Anterior cingulate cortex (tissue), 58 donors: ENCODE measurements at places on chromosomes 16 and 17.

DNA sequence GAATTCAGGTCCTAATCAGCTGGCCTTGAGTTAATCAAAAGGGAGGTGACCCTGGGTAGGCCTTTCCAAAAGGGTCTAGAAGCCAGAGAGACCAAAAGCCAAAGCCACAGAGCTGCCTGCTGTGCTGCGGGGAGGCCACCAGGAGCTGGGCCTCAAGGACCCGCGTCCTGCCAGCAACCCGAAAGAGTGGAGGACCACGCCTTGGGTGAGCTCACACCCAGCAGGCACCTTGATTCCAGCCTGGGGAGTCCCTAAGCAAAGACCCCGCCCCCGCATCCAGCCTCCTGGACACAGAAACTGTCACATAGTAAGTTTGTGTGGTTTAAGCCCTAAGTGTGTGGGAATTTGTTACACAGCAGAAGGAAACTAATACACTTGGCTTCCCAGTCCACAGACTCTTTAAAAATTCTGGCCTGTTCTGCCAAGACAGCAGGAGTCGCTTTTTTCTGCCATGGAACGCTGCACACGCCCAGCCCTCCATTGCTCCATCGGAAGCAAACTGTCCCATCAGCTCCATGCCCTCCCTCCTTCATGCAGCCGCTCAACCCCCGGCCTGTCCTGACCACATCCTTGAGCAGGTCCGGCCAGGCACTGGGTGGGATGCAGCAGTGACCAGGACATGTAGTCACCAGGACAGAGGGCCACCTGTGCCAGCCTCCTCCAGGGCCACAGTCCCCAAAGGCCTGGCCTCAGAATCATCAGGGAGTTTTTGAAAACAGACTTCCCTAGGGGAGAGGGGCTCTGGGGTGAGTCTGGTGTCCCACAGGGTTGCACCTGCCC, 20.9 kb upstream of the RASD1 start:
- DNase-seq = no peak

- DNase-seq = peak; percentile 38
These were observed 246.2 kb downstream of the STX8 start for GRCh38 chr17:9329251-9329921.

GRCh38 chr16:22948603-22949368, 134.8 kb downstream of the HS3ST2 start:
- DNase-seq = peak; percentile 35

- DNase-seq = no peak
These were observed 11.5 kb downstream of the GPT2 start for GRCh38 chr16:46895399-46896313.

GRCh38 chr17:60920107-60920506, 242.5 kb downstream of the BCAS3 start:
- DNase-seq = no peak

GRCh38 chr17:42979511-42980273, at the start of gene PTGES3L:
TSS of gene PTGES3L (minus strand) at chr17:42980080. CDS start at chr17:42980053, 27 bp downstream.
- no peak for DNase-seq

- DNase-seq = peak; percentile 94
These were observed 12.4 kb upstream of the AURKB start for GRCh38 chr17:8222630-8223355.

- DNase-seq = no peak
These were observed 24.2 kb downstream of the PLD6 start for GRCh38 chr17:17181666-17182597.

DNA sequence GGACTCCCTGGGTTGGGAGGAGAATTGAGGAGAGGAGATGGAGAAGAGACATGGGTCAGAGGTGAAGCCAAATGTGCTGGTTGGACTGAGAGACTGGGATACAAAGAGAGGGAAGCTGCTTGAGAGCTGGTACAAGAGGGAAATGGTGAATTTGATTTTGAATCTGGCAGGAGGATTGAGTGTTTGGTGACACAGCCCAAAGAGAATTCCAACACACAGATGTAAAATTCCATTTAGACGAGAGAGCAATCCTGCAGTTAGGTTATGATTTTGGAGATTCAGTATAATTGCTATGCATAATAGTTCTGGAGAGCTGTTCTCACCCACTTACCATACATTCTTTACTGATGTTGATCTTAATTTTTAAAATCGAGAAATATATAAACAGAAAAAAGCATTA, 57.7 kb downstream of the HSD17B2 start:
- no peak for DNase-seq

- no peak for DNase-seq
These were observed 52.4 kb upstream of the COX10 start for GRCh38 chr17:14016858-14017257.

DNA sequence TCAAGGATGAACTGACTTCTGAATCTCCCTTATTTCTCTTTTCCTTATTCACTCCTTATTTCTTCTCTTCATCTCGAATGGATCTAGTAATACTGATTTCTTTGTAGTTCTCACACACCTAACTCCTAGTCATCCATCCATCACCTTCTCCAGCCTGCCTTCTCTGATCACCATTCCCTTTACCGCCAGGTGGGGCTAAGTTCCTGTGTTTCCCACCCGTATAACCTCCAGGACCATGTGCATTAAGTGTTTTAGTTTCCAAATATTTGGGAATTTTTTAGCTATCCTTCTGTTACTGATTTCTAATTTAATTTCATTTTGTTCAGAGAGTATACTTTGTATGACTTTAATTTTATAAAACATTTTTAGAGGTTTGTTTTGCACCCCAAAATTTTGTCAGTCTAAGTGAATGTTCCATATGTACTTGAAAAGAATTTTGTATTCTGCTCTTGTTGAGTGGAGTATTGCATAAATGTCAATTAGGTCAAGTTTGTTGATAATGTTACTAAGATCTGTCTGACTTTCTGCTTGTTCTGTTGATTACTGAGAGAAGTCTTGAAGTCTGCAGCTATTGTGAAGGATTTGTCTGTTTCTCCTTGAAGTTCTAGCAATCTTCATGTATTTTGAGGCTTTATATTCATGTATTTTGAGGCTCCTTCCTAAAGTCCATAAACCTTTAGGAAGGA, 8.8 kb downstream of the BPTF start:
- no peak for DNase-seq

GRCh38 chr17:4920351-4921048, 11.6 kb upstream of the GP1BA start:
- no peak for DNase-seq

GRCh38 chr17:73801455-73802100, 157.3 kb upstream of the SDK2 start:
- no peak for DNase-seq

- no peak for DNase-seq
These were observed 359.7 kb downstream of the CDH11 start for GRCh38 chr16:64762211-64762610.

DNA sequence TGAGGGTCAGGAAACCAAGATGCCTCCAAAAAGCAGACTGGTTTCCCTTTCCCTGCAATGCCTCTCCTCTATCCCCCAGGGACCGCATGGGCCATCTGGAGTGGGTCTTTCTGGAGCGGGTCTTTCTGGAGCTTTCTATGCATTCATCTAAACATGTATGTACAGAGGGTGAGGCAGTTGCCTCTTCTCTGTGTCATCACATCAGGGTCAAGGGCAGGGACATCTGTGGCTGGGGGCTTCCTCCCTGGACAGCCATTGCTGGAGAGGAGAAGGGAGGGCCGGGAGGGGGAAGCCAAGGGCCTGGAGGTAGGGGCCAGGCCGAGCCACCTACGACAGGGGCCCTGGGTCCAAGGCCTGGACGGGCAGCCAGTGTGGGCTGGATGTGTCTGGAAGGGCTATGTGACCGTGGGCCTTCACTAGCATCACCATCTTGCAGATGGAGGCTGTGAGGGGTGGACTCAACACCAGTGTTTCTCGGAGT, 840 bp downstream of the ADCY7 start:
- DNase-seq = no peak

DNA sequence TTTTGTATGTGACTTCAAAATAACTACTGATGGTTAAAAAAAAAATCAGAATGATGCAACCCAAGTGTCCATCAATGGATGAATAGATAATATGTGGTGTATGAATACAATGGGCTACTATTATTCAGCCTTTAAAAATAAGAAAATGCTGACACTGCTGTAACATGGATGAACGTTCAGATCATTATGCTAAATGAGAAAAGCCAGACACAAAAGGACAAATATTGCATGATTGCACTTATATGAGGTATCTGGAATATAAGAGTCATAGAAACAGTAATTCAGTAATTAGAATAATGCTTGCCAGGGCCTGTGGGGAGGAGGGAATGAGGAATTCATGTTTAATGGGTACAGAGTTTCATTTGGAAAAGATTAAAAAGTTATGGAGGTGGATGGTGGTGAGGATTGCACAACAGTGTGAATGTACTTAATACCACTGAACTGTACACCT, 25.4 kb downstream of the TENT4B start:
- DNase-seq = no peak

DNA sequence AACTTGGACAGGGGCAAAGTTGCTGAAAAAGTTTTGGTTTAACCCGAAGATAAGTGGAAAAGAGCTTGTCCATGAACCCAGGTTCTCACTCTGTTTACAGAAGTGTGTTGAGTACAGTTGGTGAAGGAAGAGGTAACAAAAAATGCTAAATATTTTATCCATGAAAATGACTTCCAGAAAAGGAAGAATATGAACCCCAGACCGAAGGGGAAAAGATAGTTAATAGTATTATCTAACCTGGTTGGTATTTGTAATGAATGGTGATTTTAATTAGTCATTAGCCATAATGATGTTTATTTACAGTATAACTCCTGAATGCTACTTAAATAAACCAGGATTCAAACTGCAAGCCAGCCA, 574 bp upstream of the TMEM106A start:
- DNase-seq = no peak

GRCh38 chr16:62545039-62545438, 508.8 kb upstream of the CDH8 start:
- no peak for DNase-seq

DNA sequence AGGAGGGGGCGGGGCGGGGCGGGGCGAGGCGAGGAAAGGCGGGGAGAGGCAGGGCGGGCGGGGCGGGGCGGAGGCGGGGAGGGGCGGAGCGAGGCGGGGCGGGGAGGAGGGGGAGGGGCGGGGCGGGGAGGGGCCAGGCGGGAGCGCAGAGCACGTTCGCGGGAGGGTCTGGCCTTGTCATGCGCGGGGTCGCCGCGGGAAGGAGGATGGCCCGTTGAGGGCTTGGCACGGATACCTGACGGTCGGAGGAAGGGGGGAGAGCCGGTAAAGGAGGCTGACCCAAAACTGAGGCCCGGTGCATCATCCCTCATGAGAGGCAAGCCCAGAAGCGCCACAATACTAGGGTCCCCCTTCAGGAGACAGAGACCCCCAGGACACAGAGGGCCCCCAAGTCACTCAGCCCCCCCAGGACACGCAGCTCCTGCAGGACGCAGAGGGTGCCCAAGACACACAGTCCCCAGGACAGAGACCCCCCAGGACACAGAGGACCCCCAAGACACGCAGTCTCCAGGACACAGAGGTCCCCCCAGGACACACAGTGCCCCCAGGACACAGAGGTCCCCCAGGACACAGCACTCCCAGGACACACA, 593 bp upstream of the WDR45B start:
- peak; percentile 73 for DNase-seq

GRCh38 chr17:2721603-2722002, 10.0 kb upstream of the CLUH start:
- DNase-seq = no peak

GRCh38 chr17:17504341-17505140, 8.3 kb upstream of the RASD1 start:
- no peak for DNase-seq

GRCh38 chr16:70577256-70577698, 53.7 kb downstream of the SF3B3 start:
- DNase-seq = no peak

DNA sequence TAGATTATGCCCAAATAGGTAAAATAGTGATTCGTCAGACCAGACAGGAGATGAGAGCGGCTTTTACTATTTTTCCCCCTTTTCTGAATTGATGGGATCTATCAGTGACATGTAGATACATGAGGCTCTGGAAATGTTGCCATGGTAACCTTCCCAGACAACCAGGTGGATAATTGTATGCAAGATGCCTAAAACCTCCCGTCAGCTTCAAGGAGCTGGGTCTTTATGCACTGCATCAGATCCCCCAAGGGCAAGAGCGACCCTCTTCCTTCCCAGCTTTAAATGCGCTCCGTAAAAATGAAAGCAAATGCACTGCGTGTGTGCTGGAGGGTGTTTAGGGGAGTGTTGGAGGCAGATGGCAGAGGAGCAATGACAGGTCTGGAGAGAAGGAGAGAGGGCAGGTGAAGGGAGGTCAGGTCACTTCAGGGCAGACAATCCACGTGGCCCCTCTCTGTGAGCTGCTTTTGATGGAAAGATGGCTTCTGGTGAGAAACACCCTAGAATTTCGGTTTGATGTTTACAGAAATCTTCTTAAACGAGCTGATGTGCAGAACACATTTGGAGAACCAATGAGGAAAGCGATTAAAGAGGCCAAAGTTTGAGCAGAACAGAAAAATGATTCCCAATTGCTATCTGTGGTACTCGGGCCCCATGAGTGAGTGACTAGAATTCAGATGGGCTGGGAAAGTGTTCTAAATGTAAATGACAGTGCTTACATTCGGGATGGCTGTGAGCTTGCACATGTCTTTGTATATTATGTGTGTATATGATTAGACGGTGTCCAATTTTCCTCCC, 461.7 kb upstream of the HSBP1 start:
- no peak for DNase-seq

- no peak for DNase-seq
These were observed 103.5 kb upstream of the NOG start for GRCh38 chr17:56489980-56490379.

DNA sequence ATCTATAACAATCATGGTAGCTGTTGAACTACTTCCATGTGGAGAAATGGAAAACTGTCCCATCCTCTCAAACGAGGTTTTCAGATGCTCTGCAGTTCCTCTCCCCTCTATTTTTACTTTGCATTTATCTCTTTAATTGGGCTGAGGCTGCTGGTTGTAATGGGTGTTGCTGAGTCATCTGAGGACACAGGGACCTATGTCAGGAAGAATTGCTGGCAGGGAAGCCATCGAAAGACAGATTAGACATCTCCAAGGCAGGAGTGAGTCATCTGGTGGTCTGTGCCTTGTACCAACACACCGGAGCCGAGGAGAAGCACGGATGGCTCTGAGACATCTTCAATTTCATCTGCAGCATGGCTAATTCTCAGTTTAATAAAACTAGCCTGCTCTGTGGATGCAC, 394.5 kb downstream of the GRIN2A start:
- DNase-seq = no peak

DNA sequence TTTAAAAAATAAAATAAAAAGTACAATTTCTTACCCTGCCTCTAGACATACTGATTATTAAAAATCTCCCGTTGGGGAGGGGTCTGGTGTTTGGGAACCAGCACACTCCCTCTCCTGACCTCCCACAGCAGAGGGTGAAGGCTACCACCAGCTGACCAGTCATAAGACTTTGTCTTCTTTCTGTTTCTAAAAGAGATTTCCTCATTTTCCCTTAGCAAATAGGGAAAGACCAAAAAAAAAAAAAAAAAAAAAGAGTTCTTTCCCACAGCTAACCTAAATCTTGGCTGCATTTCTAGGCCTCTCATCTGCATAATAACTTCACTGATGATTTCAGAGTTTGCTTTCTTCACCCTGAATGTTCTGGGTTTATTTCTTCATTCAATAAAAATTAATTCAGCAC, 30.3 kb downstream of the CDK5RAP3 start:
- DNase-seq = no peak

- DNase-seq = no peak
These were observed 64.2 kb downstream of the BMERB1 start for GRCh38 chr16:15498427-15499175.

GRCh38 chr16:88019821-88020515, 68.7 kb downstream of the BANP start:
- DNase-seq = no peak
